ENCODE measurements at places on chromosomes 12 and 14.

DNA sequence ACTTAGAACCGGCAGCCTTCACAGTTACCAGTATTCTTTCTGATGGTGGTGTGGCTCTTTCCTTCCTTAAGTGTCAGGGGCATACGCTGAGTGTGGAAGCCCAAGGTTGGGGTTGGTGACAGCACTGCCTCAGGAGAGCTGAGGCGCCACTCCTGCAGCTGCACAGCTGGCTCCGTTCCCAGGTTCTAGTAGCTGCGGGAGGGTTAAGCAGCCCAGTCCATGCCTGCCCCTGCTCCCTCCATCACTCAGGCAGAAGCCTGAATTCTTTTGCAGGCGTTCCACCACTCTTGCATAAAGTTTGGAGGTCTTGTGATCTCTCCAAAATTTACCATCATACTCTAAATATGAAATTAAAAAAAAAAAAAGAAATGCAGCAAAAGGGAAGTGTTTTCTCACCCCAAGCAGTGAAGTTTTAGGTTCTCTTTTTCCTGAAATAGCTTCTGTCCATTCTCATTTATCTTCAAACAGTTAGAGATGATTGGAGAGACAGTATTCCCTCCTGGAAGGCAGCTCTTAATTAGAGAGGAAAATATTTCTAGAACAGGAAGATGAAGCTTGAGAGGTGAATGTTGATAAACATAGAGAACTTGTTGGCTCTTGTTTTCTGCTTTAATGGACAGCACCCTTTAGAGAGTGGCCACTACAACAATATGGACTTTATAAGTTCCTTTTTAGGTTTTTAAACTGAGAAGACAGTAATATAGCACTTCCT lies 136.1 kb downstream of the FGD4 start:
- no peak for DNase-seq

- DNase-seq = no peak
Observed at GRCh38 chr12:88921890-88922532, 341.7 kb upstream of the KITLG start.

- no peak for DNase-seq
Observed at GRCh38 chr14:101370593-101371569, 190.4 kb upstream of the DIO3 start.

DNA sequence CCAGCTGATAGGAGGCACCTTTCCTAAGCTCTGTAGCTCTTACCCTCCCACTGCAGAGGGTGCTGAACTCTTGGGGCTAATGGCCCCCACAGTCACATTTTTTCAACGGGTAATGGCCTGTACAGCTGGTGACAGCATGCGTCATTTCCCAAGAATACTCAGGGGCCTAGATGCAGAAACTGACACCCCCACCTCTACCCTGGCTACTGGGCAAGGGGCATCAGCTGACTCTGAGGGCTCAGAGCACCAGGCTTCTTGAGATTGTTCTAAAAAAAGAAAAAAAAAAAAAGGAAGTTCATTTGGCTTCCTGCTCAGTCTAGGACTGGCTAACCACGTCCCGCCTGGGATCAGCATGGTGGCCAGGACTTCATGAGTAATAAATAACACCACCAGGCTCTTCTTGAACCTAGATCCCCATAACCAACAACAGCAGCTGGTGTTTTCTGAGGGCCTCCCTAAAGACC lies 35.2 kb downstream of the ZFP36L1 start:
- DNase-seq = no peak

- no peak for DNase-seq
Observed at GRCh38 chr14:85444635-85445034, 85.3 kb upstream of the FLRT2 start.

DNA sequence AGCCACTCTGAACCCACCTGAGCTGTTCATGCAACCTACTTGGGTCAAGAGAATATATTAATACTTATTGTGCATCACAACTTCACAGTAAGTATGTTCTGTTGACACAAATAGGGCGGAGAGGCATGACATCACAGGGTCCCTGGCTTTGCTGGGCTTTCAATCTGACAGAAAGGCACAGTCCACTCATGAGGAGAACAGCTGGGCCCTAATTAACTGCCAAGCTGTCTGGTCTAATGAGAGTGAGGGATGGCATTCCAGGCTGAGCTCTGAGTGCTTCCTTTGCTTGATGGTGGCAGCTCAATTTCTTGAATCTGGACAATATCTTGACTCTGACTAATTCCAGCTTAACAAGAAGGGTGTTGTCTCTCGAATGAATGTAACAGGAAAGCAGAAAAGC lies 2.0 kb downstream of the EFCAB11 start:
- DNase-seq = no peak

GRCh38 chr12:39764944-39765560 lies 145.4 kb upstream of the ABCD2 start:
- no peak for DNase-seq

- DNase-seq = no peak
Observed at GRCh38 chr12:28535216-28535615, 345.0 kb downstream of the CCDC91 start.

Data from NCI-H1048 (cell line).